ENCODE measurements at places on chromosomes 6 and 20.

DNA sequence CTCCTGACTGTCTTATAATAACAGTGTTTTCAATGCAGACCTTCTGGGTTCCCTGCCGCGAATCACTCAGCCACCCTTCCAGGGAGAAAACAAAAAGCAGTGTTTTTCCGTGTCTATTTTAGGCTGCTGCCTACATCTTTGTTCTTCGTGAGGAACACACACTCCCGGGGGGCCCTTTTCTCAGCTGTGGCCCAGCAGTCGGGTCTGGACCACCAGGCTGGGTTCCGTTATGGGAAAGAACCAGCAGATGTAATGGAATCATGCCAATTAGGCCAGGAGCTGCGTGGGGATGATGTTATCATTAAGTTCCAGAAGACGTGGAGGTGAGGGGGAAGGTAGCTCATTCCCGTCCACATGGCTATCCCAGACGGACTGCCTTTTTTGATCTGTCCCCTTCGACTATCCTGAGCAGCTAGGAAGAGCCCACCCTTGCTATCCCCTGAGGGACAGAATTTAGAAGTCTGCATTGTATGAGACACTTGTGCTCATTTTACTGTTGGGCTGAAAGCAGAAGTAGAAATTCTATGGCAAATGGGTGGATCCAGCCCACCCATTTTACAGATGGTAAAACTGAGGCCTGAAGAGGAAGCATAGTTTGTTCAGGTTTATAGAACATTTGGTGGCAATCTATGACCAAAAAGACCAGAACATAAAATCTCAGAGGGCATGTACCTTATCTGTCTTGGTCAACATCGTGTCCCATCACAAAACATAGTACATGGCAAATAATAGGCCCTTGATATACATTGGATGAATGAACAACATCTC lies 54.5 kb downstream of the KCNB1 start:
- no peak for DNase-seq

DNA sequence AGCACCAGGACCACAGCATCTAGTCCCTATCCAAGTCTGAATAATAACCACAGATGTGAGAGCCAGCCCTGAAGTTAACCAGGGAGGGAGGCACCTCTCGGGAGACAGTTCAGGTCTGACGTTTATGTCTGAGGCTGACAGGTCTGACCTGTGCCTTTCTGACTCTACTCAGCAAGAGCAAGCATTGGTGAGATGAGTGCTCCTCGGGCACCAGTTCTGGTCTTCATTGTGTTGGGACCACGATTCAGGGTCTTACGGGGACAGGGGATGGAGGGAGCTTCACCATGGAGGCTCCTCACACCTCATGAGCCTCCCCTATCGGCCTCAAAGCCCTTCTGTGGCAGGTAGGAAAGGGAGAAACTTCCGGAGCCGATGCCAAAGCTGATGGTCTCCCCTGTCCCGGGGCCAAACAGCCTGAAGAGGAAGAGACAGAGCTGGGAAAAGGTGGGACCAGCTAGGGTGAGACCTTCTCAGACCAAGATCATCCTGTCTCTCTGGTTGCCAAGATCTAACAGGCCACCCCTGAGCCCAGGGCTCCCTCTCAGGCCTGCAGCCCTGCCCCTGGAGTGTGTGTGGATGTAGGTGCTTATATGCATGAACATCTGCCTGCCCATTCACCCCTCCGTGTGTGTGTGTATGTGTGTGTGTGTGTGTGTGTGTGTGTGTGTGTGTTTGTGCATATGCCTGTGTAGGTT lies 170.5 kb downstream of the VEGFA start:
- no peak for DNase-seq

GRCh38 chr20:54220722-54221121 lies 12.8 kb downstream of the PFDN4 start:
- no peak for DNase-seq

- no peak for DNase-seq
Observed at GRCh38 chr6:126788861-126789365, 329.6 kb upstream of the RSPO3 start.

GRCh38 chr6:139091826-139092225 lies 43.1 kb upstream of the HECA start:
- no peak for DNase-seq

GRCh38 chr20:23419995-23420901 lies 1.0 kb downstream of the NAPB start:
- DNase-seq: peak; percentile 76

DNA sequence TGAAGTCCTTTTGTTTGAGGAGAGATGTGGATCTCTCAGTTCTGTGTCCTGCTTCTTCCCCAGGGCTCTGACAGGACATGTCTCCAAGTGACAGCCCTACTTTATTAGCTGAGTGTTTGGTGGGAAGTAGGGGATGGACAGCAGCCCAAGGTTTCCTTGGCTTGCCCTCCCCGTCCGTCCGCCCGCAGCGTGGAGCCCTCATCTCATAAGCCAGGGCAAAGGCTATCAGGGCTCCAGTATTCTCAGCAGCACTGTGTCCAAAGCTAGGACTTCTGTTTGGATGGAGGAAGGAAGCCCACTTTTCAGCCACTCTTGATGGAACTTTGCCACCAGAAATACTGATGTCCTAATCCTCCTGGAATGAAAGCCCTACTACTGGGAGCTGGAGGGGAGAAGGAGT lies 13.6 kb downstream of the CDC5L start:
- DNase-seq: no peak

DNA sequence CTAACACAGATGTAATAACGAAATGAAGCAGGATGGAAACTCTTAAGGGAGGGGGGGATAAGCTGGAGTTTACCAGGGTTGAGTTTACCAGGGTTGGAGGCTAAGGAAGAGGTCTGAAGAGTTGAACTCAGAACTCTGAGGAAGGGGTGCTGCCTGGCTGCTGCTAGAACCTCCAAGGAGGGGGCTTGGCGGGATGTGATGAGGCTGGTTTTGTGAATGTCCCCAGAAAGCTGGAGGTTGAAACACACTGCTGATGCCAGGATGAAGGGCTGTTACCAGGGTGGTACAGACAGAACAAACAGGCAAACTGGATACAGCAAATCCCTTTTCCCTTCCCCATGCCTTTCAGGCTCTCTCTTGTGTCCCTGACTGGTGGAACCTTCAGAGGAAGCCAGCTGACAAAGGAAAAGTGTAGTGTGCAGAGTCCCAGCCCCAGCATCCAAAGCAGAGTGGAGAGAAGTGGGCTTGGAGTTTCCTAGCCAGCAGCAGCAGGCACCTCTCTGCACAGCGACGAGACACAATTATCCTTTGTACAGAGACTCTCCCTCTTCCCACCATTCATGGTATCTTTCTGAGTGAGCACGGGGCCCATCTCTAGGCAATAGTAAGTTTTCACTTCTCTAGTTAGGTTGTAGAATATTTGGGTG lies 23.7 kb downstream of the UBE2V1 start:
- DNase-seq: no peak

DNA sequence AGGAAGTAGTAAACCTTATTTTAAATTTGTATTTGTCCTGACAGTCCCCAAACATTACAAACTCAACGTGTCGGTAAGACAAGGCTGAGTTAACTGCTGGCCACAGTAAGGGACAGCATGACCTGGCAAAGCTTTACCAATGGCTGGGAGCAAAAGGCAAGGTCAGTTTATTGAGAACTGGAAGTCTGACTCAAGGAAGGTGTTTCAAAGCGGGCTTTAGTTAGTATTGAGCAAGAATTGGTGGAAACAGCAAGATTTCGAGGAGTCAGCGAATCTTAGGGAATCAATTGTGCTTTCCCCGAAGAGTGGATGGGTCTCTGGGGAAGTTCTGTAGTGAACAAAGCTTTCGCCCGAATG lies 885 bp upstream of the GZF1 start:
- no peak for DNase-seq

DNA sequence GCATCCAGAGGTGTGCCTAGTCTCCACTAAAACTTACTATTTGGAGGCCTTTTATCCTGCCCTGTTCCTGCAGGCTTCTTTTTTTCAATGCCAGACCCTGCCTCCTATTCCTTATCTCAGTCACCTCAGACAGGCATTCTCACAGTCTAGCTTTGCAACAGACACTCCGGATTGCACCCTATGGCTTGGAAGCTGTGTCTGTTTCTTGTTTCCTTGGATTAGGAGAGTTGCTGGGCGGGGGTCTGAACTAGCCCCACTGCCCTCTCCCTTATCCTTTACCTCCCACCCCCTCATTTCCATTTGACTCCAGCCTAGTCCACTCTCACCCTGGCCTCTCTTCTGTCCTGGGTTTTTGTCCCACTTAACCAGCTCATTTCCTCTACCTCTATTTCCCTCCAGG lies 228.1 kb upstream of the CITED2 start:
- DNase-seq: no peak

- peak; percentile 35 for DNase-seq
Observed at GRCh38 chr6:70150521-70150920, 152.4 kb downstream of the COL9A1 start.

DNA sequence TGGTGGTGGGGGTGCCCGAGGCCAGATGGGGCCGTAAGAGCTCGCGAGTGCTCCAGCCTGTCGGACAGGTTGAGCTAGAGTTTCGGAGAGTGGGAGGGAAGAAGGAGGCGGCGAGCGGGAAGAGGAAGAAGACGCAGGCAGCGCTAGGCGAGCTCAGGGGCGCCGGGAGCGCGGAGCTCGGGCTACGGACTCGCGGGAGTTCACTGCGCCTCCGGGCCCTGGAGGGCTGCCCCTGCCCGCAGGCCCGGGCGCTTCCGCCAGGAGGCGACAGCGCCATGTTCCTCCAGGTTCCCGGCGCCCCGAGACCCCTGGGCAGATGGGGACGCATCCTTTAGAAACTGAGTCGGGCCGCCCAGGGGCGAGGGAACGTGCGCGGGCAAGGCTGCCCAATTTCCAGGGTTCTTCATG lies 984 bp downstream of the TFAP2C start:
- peak; percentile 84 for DNase-seq

GRCh38 chr6:125792680-125793079 lies 1.9 kb downstream of the NCOA7 start:
- DNase-seq: peak; percentile 60

DNA sequence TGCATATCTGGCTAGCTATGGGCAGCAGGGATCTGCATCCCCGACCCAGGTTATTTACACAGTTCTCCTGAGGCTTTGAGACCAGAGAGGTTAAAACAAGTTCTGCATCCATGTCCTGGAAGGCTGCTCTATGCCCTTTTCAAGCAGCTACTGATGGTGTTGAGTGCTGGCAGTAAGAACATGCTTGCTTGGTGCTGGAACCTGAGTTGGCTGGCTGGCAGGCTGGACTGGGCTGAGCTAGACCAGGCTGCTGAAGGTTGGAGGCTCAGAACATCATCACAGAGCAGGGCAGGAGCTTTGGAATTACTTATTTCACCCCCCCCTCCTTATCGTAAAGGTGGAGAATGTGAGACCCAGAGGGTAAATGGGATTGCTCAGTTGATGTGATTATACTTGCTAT lies 16.9 kb upstream of the LRFN2 start:
- DNase-seq: no peak

DNA sequence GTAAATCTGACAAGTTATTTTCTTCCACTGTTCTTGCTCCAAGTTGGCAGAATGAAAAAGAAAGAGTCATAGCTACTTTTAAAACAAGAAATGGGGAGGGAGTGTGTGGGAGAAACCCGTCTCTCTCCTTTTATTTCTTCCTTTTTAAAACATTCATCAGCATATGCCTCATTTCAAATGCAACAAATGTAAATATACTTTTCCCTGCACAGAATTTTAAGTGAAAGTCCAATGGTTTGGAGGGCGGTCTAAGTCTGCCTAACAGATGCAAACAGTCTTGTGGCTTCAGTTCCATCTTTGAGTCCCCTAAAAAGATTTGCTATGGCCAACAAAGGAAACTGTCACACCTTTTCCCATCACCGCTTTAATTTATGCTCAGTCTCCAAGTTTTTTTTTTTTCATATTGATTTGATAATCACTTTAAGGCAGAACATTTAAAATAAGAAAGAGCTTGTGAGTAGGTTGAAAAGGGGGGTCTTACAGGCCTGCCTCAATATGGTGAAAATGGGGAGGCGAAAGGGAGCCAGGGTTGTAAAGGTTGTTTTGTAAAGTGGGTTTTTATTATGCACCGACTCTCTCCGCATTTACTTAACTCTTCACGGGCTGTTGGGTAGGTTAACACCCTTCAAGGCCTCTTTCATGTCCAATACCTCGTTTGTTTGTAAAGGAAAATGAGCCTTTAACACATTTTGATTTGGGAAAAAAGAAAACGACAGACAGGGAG lies 4.6 kb downstream of the TFAP2D start:
- no peak for DNase-seq

- no peak for DNase-seq
Observed at GRCh38 chr6:160146454-160147145, 25.0 kb downstream of the SLC22A1 start.

DNA sequence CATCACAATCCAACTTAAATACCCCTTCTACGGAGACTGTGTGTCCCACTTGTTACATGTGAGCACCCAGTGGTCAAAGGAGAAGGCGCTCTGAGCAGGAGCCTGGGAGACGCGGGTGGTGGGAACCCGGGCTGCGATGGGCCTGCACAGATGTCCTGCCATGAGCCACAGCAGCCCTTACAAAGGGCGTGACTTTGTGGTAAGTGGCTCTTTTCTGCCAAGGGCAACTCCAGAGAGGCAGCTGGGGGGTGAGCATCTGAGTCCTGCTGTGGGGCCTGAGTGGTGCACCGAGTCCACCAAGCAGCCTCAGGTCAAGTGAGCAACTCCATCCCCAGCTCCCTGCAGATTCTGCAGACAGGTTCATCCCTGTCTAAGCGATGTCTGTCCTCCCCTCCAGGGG lies 33.6 kb upstream of the CST7 start:
- no peak for DNase-seq

DNA sequence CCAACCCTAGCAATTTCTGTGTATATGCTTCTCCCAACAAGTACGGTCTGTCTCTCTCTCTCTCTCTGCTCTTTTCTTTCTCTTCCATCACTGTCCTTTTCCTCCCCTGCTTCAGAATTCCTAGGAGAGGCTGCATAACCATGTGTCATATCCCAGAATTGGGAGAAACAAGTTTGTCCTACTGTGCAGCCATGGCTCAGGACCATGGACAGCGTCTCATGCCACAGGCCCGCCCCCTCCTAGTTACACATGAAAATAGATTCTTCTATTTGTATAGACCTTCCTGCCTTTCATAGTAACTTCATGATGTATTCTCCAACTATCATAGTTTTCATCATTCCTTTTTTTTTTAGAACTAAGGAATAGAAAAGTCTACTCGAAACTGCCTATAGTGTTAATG lies 98.0 kb downstream of the FNDC1 start:
- no peak for DNase-seq

DNA sequence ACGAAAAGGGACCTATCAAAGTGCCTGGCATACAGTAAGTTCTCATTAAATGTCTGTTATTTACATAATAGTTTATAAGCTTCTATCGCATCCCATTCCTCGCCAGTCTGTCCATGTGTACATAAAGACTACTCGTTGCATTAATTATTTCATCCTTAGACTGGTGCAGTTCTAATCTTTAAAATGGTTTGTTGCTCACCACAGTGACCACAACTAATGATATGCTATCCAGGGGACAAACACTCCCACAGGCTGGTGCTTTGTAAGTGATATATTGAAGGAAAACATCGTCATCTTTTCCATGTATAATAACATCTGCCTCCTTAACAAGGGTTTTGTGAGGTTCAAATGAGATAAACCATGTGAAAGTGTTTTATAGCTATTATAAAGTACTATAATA lies 39.0 kb upstream of the HBS1L start:
- DNase-seq: no peak

DNA sequence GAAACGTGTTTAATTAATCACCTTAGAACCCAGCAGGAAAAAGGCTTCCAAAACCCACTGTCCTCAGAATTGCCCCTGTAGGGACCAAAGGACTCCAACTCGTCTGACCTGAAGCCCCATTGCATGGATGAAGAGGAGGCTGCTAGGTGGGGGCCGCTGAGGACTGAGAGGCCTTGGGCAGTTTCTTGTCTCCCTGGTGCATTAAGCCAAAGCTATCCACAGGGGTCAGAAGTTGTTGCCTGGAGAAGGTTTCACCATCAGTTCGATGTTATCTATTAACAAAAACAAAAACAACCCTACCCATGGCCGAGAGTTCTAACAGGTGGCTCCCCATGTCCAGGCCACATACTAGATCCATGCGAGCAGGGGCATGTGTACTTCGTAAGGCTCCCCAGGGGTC lies 120.9 kb upstream of the CD93 start:
- DNase-seq: no peak

All from fibroblast of skin of right biceps (primary cell).